ENCODE measurements at places on chromosomes 7 and 10.

DNA sequence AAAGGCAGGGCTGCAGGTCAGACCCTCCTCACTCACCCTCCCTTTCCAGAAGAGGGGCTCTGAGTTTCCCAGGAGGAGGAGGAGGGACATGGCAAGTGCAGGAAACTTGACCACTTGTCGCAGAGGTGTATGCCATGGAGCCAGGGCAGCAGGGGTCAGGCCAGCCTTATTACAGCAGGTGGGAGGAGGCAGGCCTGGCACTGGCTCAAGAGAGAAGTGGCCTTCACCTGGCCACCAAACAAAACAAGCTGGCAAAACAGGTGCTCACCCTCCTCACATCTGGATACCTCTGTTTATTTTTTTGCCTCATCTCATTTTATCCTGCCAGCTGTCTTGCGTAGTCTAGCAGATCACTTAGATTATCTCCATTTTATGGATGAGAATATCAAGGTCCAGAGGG is 12.5 kb downstream of the COL13A1 start:
- no peak for DNase-seq

GRCh38 chr10:4351723-4352413 is 474.1 kb upstream of the AKR1E2 start:
- no peak for DNase-seq

DNA sequence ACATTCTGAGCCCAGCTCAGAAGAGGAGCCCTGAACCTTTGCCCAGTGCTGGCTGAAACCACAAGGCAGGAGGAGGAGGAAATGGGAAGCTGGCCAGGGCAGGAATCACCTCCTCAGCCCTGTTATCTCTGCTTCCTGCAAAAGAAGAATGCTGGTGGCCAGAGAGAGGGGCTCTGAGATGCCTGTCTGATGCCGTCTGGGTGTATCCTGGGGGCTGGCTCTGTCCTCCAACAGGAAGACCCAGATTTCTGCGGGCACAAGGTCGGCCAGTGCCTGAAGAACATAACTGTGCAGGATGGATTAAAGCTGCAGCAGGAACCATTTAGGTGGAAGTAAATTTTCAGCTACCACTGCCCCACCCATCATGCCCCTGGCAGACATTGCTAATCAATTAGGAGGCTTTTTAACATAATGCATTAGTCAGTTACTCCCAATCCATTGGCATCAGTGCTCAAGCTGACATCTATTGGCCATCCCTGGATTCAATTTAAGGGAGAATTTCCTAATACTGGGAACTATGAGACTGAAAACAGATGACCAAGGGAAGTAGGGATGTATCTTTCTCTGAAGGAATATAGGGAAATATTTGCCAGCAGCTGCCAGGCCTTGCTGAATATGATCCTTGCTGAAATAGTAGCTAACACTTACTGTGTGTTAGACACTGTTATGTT is 67.7 kb downstream of the COL13A1 start:
- DNase-seq, result no peak

DNA sequence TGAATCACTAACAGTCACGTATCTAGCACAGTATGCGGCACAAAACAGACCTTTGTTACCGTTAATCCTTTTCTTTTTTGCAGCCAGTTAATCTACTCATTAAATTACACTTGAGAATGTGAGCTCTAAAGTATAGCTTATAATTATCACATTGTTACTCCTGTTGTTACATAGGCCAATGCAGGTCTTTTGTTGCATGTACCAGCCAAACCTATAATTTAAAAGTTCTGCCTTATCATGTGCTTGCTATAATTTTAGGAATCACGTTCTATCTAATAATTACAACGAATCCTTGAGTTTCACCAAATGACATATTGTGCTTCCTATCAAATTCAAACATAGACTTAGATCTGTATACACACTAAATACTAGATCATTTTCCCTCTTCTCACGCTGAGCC is 245.1 kb downstream of the DGKI start:
- no peak for DNase-seq

DNA sequence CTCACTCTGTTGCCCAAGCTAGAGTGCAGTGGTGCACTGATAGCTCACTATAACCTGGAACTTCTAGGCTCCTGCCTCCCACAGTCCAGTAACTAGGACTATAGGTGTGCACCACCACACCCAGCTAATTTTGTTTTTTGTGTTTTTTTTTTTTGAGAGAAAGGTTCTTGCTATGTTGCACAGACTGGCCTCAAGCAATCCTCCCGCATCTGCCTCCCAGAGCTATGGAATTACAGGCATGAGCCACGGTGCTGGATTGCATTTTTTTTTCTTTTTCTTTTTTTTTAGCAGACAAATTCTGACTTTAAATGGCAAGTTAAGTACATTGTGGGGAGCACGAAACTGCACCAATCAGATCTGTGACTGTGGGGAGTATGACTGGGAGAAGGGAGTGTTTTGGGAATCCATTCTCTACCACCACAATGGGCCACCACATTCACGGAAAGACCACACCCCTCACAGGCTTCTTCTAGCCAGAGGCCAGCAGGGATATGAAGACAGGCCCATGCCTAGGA is 58.1 kb upstream of the MSMB start:
- no peak for DNase-seq

- DNase-seq, result no peak
Measured at GRCh38 chr10:5070648-5071410, 23.4 kb upstream of the AKR1C3 start.

GRCh38 chr10:127834221-127834620 is 58.5 kb downstream of the CLRN3 start:
- no peak for DNase-seq

- DNase-seq, result no peak
Measured at GRCh38 chr10:13673156-13673555, 86.4 kb downstream of the PRPF18 start.

- DNase-seq, result no peak
Measured at GRCh38 chr10:49312246-49312869, 13.4 kb downstream of the C10orf71 start.

GRCh38 chr7:37000511-37000910 is 276.2 kb upstream of the AOAH start:
- DNase-seq, result no peak

GRCh38 chr7:98483964-98484545 is 83.2 kb upstream of the BAIAP2L1 start:
- DNase-seq, result no peak

DNA sequence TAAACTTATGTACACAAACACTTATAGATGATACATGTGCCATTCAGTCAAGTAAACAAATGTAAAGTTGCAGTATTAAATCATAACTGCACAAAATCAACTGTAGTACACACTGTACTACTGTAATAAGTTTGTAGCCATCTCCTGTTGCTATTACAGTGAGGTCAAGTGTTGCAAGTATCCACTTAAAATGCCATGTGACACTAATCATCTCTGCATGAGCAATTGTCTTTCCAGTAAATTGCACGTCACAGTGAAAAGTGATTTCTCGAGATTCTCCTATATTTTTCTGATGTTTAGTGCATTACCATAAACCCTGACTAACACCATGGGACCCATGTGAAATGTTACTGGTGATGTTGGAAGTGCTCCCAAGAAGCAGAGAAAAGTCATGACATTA is 293.3 kb upstream of the SP4 start:
- no peak for DNase-seq

GRCh38 chr7:125090596-125090995 is 161.0 kb upstream of the POT1 start:
- DNase-seq, result no peak
